ENCODE measurements at places on chromosomes 3 and 15.

DNA sequence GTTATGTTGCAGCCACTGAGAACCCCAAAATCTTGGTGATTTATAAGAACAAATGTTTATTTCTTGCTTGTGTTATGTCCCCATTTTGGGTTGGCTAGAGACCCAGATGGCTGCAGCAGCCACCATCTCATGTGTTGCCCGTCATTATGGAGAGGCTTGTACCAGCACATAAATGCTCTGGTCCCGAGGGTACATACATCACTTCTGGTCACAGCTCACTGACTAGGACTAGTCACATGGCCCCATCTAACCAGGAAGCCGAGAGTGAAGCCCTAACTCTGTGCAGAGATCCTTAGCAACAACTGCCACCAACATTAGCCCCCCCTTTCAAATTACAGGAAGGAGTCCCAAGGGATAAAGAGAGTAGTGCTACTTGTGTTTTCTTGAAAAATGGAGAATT, 25.5 kb upstream of the HACD2 start:
- no peak for DNase-seq

DNA sequence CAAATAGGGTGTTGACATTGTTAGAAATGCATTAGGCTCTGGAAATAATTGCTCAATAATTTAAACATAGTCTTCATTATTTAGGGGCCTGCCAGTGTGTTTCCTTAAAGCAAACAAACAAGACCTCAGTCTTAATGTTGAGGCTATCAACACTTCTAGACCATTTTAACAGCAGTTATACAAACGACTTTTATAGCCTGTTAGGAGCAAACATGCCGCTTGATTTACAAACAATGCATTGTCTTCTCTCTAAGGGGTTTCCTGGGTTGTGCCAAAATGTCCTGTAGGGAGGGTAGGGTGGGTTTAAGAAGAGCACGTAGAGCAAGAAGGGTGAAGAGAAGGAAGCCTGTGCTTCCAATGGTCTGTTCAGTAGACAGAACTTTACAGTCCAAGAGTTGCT, 53.7 kb downstream of the TPRG1 start:
- no peak for DNase-seq

- no peak for DNase-seq
Observed at GRCh38 chr3:69357196-69357595, 28.7 kb downstream of the FRMD4B start.

GRCh38 chr3:49164983-49165720, 979 bp downstream of the CCDC71 start:
- DNase-seq: no peak

- DNase-seq: no peak
Observed at GRCh38 chr3:159897331-159898075, 91.1 kb upstream of the IL12A start.

DNA sequence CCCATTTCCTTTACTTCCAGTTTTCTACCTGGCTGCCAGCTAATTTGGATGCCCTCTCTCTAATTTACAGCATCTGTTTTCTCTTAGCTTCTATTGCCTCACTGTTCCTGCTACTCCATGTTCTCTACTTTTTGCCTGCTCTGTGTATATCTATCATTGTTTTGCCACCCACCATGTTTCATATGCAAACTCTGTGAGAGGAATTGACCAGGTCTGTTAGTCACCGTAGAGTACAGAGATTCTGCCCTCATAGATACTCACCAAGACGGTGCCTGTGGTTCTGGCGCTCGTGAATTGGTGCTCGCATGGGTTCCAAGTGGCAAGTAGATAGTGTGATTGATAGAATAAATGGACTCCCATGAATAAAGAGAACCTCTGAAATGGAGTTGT, 288.8 kb downstream of the CNTN6 start:
- DNase-seq: no peak

GRCh38 chr3:132180337-132180791, 136.8 kb upstream of the ACP3 start:
- DNase-seq: no peak

DNA sequence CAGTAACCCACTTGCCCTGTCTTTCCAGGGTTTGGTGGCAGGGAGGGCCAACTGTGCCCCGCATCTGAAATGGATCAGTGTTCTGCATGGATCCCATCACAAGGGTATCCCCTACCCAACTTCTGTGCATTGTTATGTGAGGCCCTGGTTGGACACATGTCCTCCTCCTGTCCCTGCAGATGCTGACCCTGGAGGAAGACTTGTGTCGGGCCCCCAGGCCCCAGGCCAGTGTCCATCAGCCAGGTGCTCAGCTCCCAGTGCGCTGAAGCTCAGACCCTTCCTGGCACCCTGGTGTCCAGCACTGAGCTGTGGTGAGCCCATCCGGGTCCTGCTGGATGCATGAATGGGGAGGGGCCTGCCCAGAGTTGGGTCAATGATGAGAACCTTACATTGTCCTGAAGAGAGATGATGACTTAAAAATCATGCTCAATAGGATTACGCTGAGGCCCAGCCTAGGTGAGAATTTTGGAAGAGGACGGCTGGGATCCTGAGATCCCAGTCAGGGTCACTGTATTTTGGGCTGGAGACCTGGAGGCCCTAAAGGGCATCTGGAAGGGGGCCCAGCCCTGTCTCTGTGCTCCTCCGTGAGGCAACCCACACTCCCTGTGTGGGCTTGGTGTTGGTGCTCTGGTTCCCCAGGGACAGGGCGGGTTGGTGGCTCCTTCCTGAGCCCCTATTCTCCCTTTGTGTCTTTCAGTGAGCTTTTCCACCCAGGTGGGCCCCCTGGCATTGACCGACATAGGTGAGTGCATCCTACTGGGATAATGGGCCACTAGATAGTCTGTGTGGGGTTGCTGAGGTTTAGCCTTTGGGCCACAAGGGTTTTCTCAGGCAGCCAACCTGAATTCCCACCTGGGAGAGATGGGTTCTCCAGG, 199.1 kb downstream of the UBE3A start:
- no peak for DNase-seq

GRCh38 chr3:93843981-93844380, 129.7 kb downstream of the PROS1 start:
- DNase-seq: no peak

GRCh38 chr3:126630020-126630419, 24.9 kb downstream of the TXNRD3 start:
- no peak for DNase-seq

GRCh38 chr3:111252779-111253178, 181.2 kb downstream of the NECTIN3 start:
- no peak for DNase-seq

- DNase-seq: no peak
Observed at GRCh38 chr15:64437982-64438381, 22.4 kb upstream of the ZNF609 start.

DNA sequence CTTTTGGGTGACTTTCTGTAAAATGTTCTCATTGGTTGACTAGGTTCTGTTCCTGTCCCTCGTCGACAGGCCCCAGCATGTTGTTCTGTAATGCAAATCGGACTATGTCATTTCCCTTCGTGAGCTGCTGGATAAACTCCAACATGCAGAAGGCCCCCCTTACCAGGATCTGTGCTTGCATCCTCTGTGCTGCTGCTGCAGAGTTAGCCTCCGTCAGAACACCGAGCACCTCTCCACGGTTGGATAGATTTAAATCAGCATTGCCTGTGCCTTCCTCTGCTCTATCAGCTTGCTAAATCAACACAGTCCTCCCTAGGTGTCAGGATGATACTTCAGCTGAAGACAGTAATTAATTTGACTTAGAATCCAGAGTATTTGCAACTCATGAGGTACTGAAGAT, 12.7 kb upstream of the MINDY4B start:
- no peak for DNase-seq

- DNase-seq: no peak
Observed at GRCh38 chr15:92277776-92278175, 115.9 kb upstream of the ST8SIA2 start.

DNA sequence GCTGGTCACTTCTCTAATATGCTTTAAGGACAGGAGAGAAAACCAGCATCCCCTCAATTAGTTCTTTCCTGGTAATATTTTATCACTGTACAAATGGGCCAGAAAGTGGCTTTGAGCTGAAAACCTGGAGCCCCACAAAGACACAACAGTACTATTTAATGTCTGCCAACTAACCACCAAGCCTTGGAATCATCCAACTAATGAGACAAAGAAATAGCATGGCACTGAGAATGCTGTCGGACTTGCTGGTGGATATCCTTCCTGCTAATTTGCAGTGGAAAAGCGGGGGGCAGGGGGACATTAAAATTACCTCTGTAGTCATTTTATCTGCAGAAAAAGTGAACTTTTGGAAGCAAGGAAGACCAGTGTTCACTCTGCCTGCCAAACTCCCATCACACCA, 288.5 kb downstream of the KBTBD8 start:
- DNase-seq: no peak

- no peak for DNase-seq
Observed at GRCh38 chr3:178671377-178671776, 135.1 kb downstream of the KCNMB2 start.

GRCh38 chr3:134345202-134345601, 29.0 kb downstream of the AMOTL2 start:
- DNase-seq: no peak

DNA sequence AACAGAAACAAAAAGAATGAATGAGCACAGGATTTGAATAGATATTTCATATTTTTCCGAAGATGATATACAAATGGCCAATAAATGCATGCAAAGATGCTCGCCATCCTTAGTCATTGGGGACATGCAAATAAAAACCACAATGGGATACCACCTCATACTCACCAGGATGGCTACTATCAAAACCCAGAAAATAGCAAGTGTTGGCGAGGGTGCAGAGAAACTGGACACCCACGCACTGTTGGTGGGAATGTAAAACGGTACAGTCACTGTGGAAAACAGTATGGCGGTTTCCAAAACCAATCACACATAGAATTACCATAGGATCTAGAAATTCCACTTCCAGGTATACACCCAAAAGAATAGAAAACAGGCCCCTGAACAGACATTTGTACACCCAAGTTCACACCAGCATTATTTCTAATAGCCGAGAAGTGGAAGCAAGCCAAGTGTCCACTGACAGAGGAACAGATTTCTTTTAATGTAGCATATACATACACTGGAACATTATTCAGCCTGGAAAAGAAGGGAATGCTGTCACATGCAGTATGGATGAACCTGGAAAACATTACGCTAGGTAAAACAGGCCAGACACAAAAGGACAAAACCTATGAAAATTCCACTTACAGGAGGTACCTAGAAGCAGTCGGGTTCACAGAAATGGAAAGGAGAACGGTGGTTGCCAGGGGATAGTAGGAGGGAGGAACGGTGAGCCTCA, 3.6 kb downstream of the RNF168 start:
- DNase-seq: no peak
